ENCODE measurements at places on chromosomes 2 and 18.

- H3K4me3 ChIP-seq = no peak within 1 kb of the TSS
- peaks cover 30% of the 10 kb centered on the region for H3K27me3 ChIP-seq
- H3K4me1 ChIP-seq = peaks cover 40% of the 10 kb centered on the region
- DNase-seq = no peak
- no peak within 1 kb of the TSS for H3K27ac ChIP-seq
Observed at GRCh38 chr2:232519581-232520438, at the start of gene PRSS56. TSS of gene PRSS56 (plus strand) at chr2:232520388. CDS start at chr2:232520599, 211 bp downstream.

- H3K4me1 ChIP-seq = peaks cover 5% of the 10 kb centered on the region
- DNase-seq = no peak
- H3K27me3 ChIP-seq = no peaks in the 10 kb centered on the region
- H3K4me3 ChIP-seq = no peak overlapping the region
- no peaks in the 10 kb centered on the region for H3K36me3 ChIP-seq
Observed at GRCh38 chr18:75101916-75102315, 107.0 kb downstream of the PTGR3 start.

- H3K27me3 ChIP-seq = no peaks in the 10 kb centered on the region
- H3K4me1 ChIP-seq = no peaks in the 10 kb centered on the region
- no peak for DNase-seq
- H3K27ac ChIP-seq = no peak overlapping the region
- no peak overlapping the region for H3K4me3 ChIP-seq
- no peaks in the 10 kb centered on the region for H3K36me3 ChIP-seq
Observed at GRCh38 chr2:89848763-89849368, 1157.4 kb downstream of the RPIA start.

GRCh38 chr2:192091476-192091875 is 103.3 kb downstream of the TMEFF2 start:
- H3K36me3 ChIP-seq = no peaks in the 10 kb centered on the region
- no peaks in the 10 kb centered on the region for H3K27me3 ChIP-seq
- no peaks in the 10 kb centered on the region for H3K4me1 ChIP-seq
- H3K27ac ChIP-seq = no peak overlapping the region

DNA sequence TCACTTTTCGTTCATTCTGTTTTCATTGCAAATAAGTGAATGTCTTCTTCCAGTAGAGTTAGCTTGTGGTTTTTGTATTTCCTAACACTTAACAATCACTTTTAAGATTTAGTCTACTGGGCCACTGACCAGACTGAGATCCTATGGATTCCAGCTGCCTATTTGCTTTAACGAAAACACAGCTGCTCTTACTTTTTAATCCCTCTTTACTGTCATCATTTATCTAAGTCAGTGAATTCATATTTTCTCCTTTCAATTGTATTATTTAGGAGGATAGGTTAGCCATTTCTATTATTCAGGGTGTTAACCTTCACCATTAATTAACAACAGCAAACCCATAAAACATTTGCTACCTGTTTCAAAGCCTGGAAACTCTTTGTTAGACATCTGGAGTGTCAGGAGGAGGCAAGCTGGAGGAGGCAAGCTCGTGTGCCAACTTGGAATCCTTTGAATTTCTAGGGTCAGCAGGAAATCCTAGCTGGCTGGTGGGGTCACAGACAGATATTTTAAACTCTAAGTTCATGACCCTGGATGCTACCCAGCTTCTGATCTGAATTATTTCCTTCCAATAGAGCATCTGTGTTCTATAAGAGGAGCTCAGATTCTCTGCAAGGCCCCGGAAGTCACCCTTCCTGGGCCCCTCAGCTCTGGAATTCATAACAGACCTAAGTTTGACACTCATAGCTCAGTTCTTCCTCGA is 385.3 kb downstream of the RBM43 start:
- H3K36me3 ChIP-seq = no peaks in the 10 kb centered on the region
- no peak overlapping the region for H3K4me3 ChIP-seq
- no peaks in the 10 kb centered on the region for H3K27me3 ChIP-seq
- no peak overlapping the region for H3K27ac ChIP-seq

- H3K4me3 ChIP-seq = no peak overlapping the region
- H3K27me3 ChIP-seq = no peaks in the 10 kb centered on the region
- no peaks in the 10 kb centered on the region for H3K4me1 ChIP-seq
Observed at GRCh38 chr2:117714110-117714509, 100.4 kb upstream of the DDX18 start.

DNA sequence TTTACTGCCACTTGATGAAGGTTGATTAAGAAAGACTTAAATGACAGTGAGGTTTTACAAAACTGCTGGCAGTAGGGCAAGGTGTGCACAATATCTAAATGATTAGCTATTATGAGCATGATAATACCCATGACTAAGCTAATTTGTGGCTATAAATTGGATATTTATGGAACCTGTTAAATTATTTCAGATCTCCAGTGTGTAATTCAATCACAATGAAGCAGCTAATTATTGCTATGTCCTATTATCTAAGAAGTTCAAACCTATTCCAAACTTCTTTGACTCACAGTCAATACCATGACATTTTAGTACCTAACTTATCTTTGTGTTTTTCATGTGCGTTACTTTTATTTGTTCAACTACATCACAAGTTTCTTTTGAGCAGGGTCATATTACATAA is 253.8 kb upstream of the MMADHC start:
- no peak overlapping the region for H3K27ac ChIP-seq
- no peaks in the 10 kb centered on the region for H3K27me3 ChIP-seq
- H3K4me3 ChIP-seq = no peak overlapping the region
- DNase-seq = no peak

GRCh38 chr2:10779776-10780490 is 32.7 kb downstream of the PDIA6 start:
- H3K4me1 ChIP-seq = peaks cover 6% of the 10 kb centered on the region
- no peak overlapping the region for H3K4me3 ChIP-seq
- no peaks in the 10 kb centered on the region for H3K27me3 ChIP-seq
- peaks cover 72% of the 10 kb centered on the region for H3K36me3 ChIP-seq
- DNase-seq = no peak

DNA sequence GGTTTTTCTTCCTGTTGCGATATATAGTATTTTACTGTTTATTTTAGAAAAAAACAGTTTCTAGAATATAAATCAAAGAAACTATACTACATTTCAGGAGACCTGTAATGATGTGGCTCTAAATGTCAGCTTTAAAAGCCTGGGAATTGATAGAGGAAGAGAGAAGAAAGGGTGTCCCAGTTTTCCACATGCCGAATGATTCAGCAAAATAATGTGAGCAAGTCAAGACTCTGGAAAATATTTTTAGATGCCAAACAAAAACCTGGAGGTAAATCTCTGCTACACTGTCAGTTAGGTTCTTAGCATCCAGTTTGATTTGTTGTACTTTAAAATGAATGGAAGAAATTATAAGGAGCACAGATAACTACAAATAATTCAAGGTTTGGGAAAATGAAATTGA is 67.1 kb upstream of the DSG1 start:
- no peak overlapping the region for H3K4me3 ChIP-seq
- H3K36me3 ChIP-seq = no peaks in the 10 kb centered on the region
- no peak overlapping the region for H3K27ac ChIP-seq

GRCh38 chr2:186543561-186544131 is 46.2 kb upstream of the ITGAV start:
- H3K27me3 ChIP-seq = no peaks in the 10 kb centered on the region
- H3K27ac ChIP-seq = no peak overlapping the region
- no peaks in the 10 kb centered on the region for H3K4me1 ChIP-seq
- no peak for DNase-seq
- no peaks in the 10 kb centered on the region for H3K36me3 ChIP-seq
- no peak overlapping the region for H3K4me3 ChIP-seq

DNA sequence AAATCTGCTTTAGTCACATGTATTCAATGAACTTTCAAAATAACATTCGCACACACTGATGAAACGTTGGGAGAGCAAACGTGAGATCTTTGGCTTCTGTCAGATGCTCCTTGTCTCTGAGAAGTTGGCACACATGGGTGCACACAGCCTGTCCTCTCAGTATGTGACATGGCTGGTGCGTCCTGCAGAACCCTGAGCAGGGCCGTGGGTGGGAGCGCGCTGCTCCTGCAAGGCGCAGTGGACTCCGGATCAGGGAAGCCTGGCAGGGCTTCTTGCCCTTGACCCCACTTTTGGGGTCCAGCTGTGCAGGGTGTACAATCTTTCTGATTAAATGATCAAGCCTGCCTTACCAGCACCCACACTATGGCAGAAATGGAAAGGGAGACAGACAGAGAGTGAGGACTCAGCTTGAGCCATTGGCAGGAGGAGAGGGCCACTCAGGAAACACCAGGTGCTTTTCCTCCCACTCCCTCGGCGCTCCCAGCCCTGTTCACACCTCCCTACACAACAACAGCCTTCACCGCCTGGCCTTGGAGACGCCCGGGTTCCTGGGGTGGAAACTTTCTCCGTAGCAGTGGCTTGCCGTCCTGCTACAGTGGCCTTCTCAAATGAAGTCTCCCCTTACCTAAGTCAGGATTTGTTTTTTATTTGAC is 108.4 kb upstream of the SNTG2 start:
- H3K27ac ChIP-seq = no peak overlapping the region
- no peak for DNase-seq
- no peak overlapping the region for H3K4me3 ChIP-seq
- no peaks in the 10 kb centered on the region for H3K27me3 ChIP-seq
- H3K4me1 ChIP-seq = no peaks in the 10 kb centered on the region

DNA sequence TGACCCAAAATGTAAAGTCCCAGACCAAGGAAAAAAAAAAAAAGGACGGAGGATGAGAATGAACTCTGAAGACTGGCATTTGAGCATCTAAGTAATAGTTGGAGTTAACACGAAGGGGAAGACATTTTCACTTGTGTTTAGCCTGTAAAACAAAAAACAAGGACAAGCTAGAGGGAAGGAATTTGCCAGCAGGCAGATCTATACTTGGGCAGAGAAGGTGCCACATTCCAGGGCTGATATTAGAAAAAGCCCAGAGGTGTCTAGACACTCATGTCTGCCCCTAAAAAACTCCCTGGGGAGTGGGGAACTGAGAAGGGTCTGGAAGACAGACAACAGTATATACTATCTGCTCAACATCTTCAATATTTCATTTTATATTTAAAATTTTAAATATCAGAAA is 171.1 kb downstream of the ZEB2 start:
- no peak for DNase-seq
- no peaks in the 10 kb centered on the region for H3K27me3 ChIP-seq
- no peaks in the 10 kb centered on the region for H3K36me3 ChIP-seq
- no peak overlapping the region for H3K4me3 ChIP-seq
- no peaks in the 10 kb centered on the region for H3K4me1 ChIP-seq

GRCh38 chr2:2714408-2714807 is 383.3 kb upstream of the MYT1L start:
- DNase-seq = no peak
- H3K4me1 ChIP-seq = peaks cover 8% of the 10 kb centered on the region
- no peak overlapping the region for H3K27ac ChIP-seq
- no peaks in the 10 kb centered on the region for H3K27me3 ChIP-seq
- no peak overlapping the region for H3K4me3 ChIP-seq

DNA sequence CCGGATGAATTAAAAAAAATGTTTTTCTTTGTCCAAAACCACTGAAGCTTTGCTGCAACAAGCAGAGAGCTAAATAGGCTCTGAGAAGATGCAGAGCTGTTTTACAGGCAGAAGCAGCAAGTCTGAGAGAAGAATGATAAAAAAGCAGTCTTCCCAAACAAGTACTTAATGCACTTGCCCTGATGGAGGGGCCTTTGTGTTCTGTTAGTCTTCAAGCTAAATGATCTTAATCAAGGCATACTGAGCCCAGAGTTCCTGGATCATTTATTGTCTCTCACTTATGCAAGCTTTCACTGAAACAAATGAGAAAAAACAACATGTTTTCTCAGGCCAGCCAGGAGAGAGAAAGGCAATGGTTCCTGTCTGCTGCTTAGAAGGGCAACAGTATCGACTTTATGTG is 152.5 kb downstream of the CLIP4 start:
- no peak overlapping the region for H3K4me3 ChIP-seq
- no peaks in the 10 kb centered on the region for H3K27me3 ChIP-seq
- H3K36me3 ChIP-seq = no peaks in the 10 kb centered on the region
- peaks cover 24% of the 10 kb centered on the region for H3K4me1 ChIP-seq
- no peak for DNase-seq
- no peak overlapping the region for H3K27ac ChIP-seq

GRCh38 chr2:128601298-128602037 is 282.8 kb upstream of the HS6ST1 start:
- H3K4me3 ChIP-seq = no peak overlapping the region
- H3K27ac ChIP-seq = no peak overlapping the region
- H3K4me1 ChIP-seq = peaks cover 12% of the 10 kb centered on the region
- no peaks in the 10 kb centered on the region for H3K27me3 ChIP-seq
- DNase-seq = no peak

DNA sequence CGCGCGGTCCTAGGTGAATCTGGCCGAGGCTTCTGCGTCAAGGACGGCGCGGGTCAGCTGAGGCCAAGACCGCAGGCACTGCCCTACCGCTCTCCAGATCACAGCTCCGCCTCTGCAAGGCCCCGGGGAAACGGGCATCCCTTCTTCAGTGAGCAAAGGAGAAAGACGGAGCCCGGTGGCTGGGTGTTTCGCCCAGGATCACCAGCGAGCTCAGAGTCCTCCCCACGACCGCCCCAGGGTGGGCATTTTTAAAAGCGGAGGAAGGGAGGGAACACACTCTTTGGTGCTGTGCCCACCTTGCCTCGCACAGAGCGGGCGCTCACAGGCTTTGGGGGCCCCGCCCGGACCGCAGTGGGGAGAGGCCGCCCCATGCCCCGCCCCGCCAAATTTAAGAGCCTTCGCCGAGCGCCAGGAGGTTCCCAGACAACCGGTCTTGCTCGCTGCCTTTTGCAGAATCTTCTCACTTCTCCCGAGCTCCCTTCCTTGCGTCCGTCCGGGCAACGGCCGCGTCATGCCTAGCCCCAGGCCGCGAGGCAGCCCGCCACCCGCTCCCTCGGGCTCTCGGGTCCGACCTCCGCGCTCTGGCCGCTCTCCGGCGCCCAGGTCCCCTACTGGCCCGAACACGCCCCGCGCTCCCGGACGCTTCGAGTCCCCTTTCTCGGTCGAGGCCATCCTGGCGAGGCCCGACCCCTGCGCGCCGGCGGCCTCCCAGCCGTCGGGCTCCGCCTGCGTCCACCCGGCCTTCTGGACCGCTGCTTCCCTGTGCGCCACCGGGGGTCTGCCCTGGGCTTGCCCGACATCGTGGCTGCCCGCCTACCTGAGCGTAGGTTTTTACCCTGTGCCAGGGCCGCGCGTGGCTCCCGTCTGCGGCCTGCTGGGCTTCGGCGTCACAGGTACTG is at the start of gene NOTO:
TSS of gene NOTO (plus strand) at position 419 of the 899 bp plus-strand sequence. CDS start at position 512, 93 bp downstream.
- peaks cover 16% of the 10 kb centered on the region for H3K4me1 ChIP-seq
- H3K4me3 ChIP-seq = no peak within 1 kb of the TSS
- peaks cover 68% of the 10 kb centered on the region for H3K27me3 ChIP-seq
- no peak for DNase-seq
- no peak within 1 kb of the TSS for H3K27ac ChIP-seq
- no peaks in the 10 kb centered on the region for H3K36me3 ChIP-seq

DNA sequence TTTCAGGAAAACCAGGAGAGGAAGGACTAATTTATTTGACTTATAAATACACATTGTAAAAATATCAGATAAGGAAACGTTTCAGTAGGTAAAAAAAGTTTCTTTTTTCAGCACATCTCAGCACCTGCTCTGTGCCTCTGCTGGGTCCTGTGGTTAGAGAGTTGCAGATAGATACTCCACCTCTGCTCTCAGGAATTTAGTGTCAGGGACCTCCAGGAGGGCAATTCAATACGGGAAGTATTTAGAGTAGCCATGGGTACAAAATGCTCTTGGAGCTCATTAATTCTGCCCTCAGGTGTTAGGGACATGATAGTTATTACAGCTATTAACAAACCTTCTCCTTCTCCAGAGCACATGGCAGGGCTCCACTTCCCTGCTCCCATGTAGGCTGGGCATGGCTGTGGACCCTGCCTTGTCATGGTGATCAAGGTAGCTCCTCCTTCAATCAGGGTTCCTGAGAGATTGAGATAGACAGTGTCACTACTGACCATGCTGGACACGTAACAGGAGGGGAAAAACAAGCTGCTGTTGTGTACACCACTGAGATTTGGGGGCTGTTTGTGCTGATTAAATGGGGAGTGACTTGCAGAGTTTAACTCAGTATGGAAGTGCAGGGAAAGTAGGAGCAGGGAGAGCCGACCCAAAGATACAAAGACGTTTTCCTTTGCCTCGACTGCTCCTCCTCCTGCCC is 185.6 kb upstream of the COPS8 start:
- H3K27ac ChIP-seq = no peak overlapping the region
- H3K27me3 ChIP-seq = no peaks in the 10 kb centered on the region
- H3K4me3 ChIP-seq = no peak overlapping the region
- peaks cover 22% of the 10 kb centered on the region for H3K4me1 ChIP-seq

Data from spinal cord (tissue), 10 donors.